ENCODE measurements at places on chromosomes 4 and X.

DNA sequence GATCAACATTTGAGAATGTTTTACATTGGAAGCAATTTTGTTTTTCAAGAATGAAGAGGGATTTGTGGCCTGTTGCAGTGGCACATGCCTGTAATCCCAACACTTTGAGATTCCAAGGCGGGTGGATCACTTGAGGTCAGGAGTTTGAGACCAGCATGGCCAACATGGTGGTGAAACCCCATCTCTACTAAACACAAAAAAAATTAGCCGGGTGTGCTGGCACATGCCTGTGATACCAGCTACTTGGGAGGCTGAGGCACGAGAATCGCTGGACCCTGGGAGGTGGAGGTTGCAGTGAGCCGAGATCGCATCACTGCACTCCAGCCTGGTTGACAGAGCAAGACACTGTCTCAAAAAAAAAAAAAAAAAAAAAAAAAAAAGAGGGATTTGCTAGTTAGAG is 127.8 kb downstream of the RPA4 start:
- no peak for DNase-seq

GRCh38 chrX:68755616-68756125 is 73.2 kb upstream of the EFNB1 start:
- DNase-seq = no peak

- DNase-seq = no peak
Observed at GRCh38 chr4:137707102-137707620, 174.9 kb upstream of the PCDH18 start.

- DNase-seq = no peak
Observed at GRCh38 chr4:24720436-24720835, 74.9 kb upstream of the SOD3 start.

- no peak for DNase-seq
Observed at GRCh38 chrX:68598841-68599240, 48.6 kb upstream of the STARD8 start.
